ENCODE measurements at places on chromosomes 1 and 21.
A peak's percentile ranks its signal among the peaks of the same experiment; 100 is the strongest.

DNA sequence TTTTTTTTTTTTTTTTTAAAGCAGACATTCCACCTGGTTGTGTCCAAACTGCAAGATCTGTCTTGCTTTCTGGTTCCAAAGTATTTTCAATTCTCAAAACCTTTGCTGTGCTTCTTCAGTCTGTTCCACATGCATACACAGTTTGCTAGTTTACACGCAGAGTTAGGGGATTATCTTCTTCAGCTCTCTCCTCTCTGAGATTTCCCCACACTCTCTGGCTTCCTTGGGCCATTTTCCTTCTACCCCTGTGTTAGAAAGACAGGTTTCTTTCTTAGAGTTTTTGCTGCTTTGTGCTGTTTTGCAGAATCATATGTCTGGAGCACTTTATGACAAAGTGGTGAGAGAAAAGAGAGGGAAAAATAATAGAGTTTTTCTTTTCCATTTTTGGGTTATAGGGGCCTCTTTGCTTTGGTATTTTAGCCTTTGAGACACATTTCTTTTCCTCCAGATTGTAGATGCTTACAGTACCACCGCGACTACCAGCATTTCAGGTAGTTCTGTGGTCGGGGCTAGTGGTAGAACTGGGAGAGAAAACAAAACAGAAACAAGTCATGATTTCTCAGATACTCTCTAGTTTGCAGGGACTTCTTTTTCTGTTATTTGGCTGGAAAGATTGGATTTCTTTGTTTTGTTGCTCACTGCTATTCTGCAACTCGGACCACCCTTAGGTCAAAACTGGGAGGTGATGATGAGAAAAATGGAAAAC, 66.3 kb downstream of the RABGAP1L start:
- DNase-seq: no peak

GRCh38 chr1:245546875-245547274, 392.1 kb downstream of the KIF26B start:
- no peak for DNase-seq

DNA sequence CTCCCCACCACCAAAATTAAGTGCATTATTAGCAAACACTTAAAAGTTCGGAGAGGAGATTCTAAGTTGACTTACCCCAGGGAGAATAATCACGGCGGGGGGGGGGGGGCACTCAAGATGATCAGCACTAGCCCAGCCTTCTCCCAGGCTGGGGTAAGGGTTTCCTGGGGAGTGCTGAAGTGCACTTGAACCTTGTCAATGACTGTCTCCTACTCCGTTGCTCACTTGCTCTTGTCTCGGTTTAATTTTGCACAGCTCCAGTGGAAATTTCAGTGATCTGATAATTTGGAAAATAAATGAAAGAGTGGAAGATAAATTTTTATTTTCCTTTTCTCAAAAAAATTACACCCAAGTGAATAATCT, 59.2 kb downstream of the PBX1 start:
- DNase-seq: peak; percentile 39

DNA sequence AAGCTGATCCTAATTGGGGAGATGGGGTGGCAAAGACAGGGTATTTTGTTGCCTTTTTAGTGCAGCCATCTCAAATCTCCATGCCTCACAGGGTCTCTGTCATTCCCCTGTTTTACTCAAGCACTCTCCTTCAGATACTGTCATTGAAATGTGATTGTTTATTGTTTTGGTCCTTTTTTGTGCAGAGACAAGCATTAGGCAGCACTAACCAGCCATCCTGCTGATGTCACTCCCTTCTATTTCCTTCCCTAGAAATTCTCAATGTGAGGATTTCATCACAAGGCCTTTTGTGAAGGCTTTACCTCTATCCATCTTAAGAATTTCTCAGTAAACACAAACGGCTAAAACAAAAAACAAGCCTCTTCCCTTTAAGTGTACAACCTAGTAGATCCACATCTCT, 34.7 kb downstream of the OR10J5 start:
- no peak for DNase-seq

DNA sequence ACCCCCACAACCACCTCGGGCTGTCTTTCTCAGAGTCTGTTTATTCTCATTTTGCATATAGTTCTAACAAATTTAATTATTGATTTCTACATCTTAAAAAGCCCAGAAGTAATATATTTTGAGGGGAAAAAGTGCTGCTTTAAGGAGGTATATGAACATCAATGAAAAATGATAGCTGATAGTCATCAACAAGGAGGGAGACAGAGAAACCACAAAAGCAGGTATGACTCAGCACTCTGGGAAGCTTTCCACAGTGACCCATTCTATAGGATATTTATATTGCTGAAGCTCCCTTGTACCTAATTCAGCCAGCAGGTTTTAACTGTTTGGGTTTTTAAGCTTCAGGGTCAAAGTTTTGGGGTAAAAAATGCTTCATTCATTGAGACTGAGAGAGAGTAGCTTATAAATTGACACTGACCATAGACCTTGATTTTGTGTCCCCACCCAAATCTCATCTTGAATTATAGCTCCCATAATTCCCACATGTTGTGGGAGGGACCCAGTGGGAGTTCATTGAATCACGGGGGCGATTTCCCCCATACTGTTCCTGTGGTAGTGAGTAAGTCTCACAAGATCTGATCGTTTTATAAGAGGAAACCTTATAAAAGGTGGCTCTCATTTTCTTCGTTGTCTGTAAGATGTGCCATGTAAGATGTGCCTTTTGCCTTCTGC, 27.4 kb downstream of the VANGL1 start:
- no peak for DNase-seq

- DNase-seq: no peak
These were observed 164.4 kb downstream of the USH2A start for GRCh38 chr1:216258856-216259255.

Data from NCI-H345 (cell line).